ENCODE measurements at places on chromosomes 7 and 10. TPM values are rescaled to one million over a fixed set of nuclear protein-coding genes. Genes with fewer than 3 reads are reported as not detected.

ZNF488 gene
- total RNA-seq = not detected

UBE2D1 gene
- 11.4 TPM for total RNA-seq

AGBL3 gene
- total RNA-seq = 12.7 TPM

AS3MT gene
- 1.8 TPM for total RNA-seq

PLXDC2 gene
- 0.44 TPM for total RNA-seq

AASS gene
- 5.1 TPM for total RNA-seq

GRCh38 chr7:92720604-92721350 lies 115.6 kb downstream of the CDK6 start:
- H3K4me1 ChIP-seq = peaks cover 32% of the 10 kb centered on the region
- H3K27ac ChIP-seq = no peak overlapping the region
- no peak for DNase-seq
- H3K27me3 ChIP-seq = no peaks in the 10 kb centered on the region
- H3K4me3 ChIP-seq = no peak overlapping the region

DNA sequence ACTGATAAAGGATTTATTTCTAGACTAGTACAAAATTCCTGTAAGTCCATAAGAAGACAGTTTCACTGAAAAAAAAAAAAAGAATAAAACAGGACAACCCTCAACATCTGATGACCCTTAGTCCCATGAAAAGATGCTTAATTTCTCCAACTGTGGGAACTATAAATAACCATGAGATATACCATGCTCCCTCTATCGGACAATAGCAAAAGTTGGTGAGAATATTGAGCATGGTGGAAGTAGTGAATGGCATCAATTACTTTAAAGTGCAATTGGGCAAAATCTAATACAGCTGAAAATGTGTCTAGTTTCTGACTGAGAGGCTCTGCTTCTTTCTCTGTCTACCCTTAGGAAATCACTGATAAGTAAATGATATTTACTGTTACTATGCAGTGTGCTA lies 348.8 kb downstream of the SUGCT start:
- H3K4me3 ChIP-seq = no peak overlapping the region
- H3K4me1 ChIP-seq = no peaks in the 10 kb centered on the region
- H3K36me3 ChIP-seq = peaks cover 7% of the 10 kb centered on the region
- no peak overlapping the region for H3K27ac ChIP-seq
- DNase-seq = no peak

DNA sequence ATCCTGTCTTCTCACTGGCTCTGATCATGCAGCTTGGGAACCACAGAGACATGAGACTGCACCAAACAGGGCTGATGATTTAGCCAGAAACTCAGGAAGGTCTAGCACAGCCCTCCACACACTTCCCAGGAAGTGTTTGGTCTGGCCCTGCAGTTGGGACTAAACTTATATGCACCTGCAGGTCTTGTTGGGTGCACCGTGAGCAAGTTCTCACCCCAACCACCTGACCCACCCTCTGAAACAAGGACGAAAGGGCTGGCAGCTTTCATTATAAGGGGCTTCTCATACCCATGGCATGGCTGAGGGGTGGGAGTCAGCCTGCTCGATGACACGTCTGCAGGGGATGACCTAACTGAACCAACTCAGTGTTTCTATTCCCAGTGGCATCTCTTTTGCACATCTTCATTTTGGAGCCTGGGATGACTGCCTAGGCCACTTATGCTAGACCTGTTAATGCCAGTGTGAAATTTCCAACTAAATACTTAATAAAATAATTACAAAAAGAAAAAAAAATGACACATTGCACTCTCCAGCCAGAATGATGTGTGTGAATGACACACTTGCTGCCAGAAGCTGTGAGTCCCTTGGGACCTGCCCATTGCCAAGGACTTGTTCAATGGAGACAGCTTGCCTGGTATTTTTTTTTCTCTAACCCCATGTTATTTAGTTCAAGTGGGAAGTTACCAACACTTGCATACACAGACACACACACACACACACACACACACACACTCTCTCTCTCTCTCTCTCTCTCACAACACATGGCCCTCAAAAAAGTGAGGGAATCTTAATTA lies 102.6 kb downstream of the NEURL1 start:
- H3K36me3 ChIP-seq = no peaks in the 10 kb centered on the region
- no peak for DNase-seq
- H3K27ac ChIP-seq = no peak overlapping the region

DNA sequence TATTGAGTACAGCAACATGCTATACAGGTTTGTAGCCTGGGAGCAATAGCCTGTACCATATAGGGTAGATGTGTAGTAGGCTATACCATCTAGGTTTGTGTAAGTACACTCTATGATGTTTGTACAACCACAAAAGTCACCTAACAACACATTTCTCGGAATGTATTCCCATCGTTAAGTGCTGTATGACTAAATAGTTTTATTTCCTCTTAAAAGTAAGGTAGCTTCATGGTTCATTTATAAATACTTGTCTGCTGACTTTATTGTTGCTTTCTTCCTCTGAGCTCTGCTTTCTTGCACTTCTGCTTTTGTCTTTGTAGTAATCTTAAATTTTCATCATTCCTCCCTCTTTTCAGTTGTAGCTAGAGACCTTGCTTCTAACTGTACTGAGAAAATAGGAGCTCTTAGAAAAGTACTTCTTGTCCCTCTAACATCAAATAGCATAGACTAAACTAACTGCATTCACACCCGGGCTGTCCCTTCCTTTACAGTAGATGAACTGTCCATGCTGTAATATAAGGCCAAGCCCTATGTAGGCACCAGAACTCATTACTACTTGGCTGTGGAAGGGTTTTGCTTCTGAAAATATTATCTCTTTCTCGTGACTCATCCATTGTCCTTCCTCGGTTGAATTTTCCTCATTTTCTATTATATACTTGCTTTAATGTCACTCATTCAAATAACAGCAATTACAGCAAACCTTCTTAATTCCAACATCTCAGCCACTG lies 55.4 kb upstream of the FAM3C start:
- H3K36me3 ChIP-seq = no peaks in the 10 kb centered on the region
- no peaks in the 10 kb centered on the region for H3K4me1 ChIP-seq
- H3K27ac ChIP-seq = no peak overlapping the region
- H3K4me3 ChIP-seq = no peak overlapping the region

- H3K36me3 ChIP-seq = no peaks in the 10 kb centered on the region
- H3K4me3 ChIP-seq = no peak overlapping the region
- no peak for DNase-seq
- no peaks in the 10 kb centered on the region for H3K27me3 ChIP-seq
Measured at GRCh38 chr10:45451407-45451806, 77.4 kb downstream of the ALOX5 start.

DNA sequence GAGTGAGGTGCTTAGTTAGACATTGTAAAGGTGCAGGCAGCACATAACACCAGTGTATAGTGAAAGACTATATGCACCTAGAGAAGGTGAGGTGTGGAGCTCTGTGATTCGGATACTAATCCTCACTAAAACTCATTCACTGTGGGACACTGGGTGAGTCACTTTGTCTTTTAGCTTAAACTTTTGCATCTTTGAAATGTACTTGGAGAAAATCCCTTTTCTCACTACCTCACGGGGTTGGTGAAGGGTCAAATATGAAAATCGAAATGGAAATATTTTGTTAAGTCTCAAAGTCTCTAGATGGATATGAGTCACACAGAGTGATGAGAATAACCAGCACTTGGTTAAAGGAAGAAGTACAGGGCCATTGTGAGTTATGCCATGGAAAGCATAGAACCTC lies 38.0 kb downstream of the MDFIC start:
- peaks cover 53% of the 10 kb centered on the region for H3K4me1 ChIP-seq
- no peak overlapping the region for H3K27ac ChIP-seq
- H3K27me3 ChIP-seq = no peaks in the 10 kb centered on the region
- no peak overlapping the region for H3K4me3 ChIP-seq
- no peak for DNase-seq

GRCh38 chr7:37441386-37441760 lies 7.3 kb downstream of the ELMO1 start:
- H3K4me1 ChIP-seq = peaks cover 82% of the 10 kb centered on the region
- no peaks in the 10 kb centered on the region for H3K36me3 ChIP-seq
- H3K27ac ChIP-seq = peak overlapping the region; percentile 74
- DNase-seq = no peak
- H3K4me3 ChIP-seq = peak overlapping the region; percentile 72

- H3K36me3 ChIP-seq = no peaks in the 10 kb centered on the region
- H3K4me3 ChIP-seq = no peak overlapping the region
- DNase-seq = no peak
- H3K27ac ChIP-seq = no peak overlapping the region
- peaks cover 2% of the 10 kb centered on the region for H3K27me3 ChIP-seq
- no peaks in the 10 kb centered on the region for H3K4me1 ChIP-seq
Measured at GRCh38 chr7:28245123-28245878, 64.7 kb upstream of the JAZF1 start.

DNA sequence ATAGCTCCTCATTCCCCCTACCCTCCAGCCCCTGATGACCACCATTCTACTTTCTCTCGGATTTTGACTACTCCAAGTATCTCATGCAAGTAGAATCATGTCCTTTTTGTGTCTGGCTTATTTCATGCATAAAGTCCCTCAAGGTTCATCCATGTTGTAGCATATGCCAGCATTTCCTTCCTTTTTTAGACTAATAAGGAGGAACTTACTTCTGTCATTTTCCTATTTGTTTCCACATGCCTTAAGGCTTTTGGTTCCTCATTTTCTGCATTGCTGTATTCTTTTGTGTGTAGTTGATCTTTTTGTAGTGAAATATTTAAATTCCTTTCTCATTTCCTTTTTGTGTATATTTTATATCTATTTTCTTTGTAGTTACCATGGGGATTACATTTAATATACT lies 376.9 kb downstream of the CALN1 start:
- H3K27me3 ChIP-seq = no peaks in the 10 kb centered on the region
- no peak overlapping the region for H3K27ac ChIP-seq
- peaks cover 2% of the 10 kb centered on the region for H3K4me1 ChIP-seq
- no peak for DNase-seq
- H3K36me3 ChIP-seq = no peaks in the 10 kb centered on the region
- H3K4me3 ChIP-seq = no peak overlapping the region

DNA sequence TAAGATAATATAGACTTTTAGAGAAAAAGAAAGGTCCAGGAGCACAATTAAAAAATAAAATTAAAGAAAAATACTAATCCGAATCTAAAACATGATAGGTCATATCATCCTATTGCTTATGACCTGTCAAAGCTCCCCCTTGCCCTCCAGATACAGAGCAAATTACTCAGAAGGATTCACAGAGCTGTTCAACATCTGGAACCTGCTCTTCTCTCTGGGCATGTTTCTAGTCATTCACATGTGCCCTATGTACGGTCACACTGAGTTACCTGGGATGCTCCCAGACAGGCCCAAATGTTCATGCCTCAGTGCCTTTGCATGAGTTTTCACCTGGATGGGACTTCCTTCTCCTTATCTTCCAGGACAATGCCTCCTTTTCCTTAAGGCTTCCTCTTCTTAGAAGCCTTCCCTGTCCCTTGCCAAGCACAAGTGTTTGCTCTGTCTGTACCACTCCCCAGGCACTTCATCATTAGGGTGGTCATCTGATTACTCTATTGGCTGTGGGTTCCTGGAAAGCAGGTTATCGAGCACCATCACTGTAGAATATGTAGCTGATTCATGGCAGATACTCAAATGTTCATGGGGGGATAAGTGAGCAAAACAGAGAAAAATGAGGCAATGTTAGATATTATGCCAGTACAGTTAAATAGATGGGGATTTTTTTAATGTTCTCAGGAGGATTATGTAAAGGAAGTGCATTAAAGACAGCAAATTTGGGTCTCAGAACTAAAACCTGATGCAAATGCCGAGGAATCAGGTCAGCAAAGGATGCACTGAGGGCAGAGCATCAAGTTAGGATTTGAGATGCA lies 12.0 kb upstream of the AOAH start:
- peaks cover 4% of the 10 kb centered on the region for H3K36me3 ChIP-seq
- H3K27ac ChIP-seq = peak overlapping the region; percentile 96
- H3K4me3 ChIP-seq = peak overlapping the region; percentile 72
- H3K4me1 ChIP-seq = peaks cover 52% of the 10 kb centered on the region

DNA sequence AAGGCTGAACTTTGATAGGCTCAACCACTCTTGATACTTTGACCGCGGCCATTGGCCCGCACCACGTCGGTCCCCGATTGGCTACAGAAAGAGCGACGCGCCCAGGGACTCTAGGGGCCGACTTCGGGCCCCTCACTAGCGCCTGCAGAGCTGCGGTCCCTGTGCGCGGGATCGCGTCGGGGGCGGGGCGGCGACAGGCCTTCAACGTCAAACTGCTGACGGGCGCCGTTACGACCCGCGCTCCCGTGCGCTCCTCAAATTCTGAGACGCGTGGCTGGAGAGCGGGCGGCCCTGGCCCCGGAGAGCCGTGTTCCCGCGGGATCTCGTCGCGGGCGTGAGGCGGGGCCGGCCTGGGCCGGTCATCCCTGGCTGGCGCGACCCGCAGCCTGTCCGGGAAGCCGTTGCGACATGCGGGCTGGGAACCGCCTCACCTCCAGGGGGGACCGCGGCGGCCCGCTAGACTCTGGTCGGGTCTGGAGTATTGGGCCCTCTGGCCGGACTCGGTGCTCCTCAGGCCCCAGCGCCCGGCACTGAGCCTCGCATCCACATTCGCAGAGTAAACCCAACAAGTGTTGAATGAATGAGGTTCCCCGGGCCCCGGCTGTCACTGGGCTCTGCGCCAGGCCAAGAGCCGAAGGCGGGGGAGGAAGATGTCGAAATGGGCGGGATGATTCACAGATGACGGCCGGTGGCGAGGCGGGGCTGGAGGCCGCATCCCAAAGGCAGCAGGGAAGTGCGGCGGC lies 643 bp upstream of the SLC25A28 start:
- H3K4me3 ChIP-seq = peak overlapping the region; percentile 94
- no peaks in the 10 kb centered on the region for H3K36me3 ChIP-seq
- peak; percentile 88 for DNase-seq
- H3K27ac ChIP-seq = peak overlapping the region; percentile 97
- H3K4me1 ChIP-seq = peaks cover 23% of the 10 kb centered on the region

GRCh38 chr10:113961182-113962031 lies 82.3 kb upstream of the ADRB1 start:
- peaks cover 14% of the 10 kb centered on the region for H3K4me1 ChIP-seq
- no peaks in the 10 kb centered on the region for H3K36me3 ChIP-seq
- peak overlapping the region; percentile 38 for H3K4me3 ChIP-seq
- DNase-seq = no peak
- H3K27me3 ChIP-seq = peaks cover 2% of the 10 kb centered on the region
- H3K27ac ChIP-seq = peak overlapping the region; percentile 82

GRCh38 chr10:20200758-20201157 lies 384.5 kb downstream of the PLXDC2 start:
- H3K4me3 ChIP-seq = no peak overlapping the region
- no peaks in the 10 kb centered on the region for H3K4me1 ChIP-seq
- H3K27ac ChIP-seq = no peak overlapping the region
- no peaks in the 10 kb centered on the region for H3K36me3 ChIP-seq
- H3K27me3 ChIP-seq = no peaks in the 10 kb centered on the region

- H3K4me3 ChIP-seq = no peak overlapping the region
- DNase-seq = no peak
- H3K27ac ChIP-seq = no peak overlapping the region
- H3K36me3 ChIP-seq = no peaks in the 10 kb centered on the region
- no peaks in the 10 kb centered on the region for H3K4me1 ChIP-seq
Measured at GRCh38 chr7:78326876-78327275, 528.3 kb downstream of the PHTF2 start.
